ENCODE measurements at places on chromosomes 11 and 22.

DNA sequence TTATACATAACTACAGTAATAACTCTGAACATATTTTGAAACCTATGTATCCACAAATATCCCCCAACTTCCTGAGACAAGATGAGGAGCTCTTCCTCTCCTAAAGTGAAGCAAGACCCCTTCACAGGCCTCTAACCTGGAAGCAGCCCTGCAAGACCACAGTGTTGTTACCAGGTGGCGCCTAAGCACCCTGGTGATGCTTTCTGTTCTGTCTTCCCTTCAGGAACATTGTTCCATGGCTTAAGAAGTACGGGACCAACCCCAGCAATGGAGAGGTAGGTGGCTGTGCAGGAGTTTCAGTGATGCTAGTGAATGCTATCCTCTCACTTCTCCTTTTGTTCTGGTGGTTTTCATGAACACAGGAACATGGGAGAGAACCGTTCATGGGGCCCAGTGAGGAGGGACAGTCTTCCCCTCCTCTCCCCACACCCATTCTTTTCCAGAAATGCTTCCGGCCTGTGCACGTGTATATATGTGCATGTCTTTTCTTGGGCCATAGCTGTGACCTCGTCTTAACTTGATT, 6.4 kb downstream of the PPIL2 start:
- DNase-seq, result no peak

DNA sequence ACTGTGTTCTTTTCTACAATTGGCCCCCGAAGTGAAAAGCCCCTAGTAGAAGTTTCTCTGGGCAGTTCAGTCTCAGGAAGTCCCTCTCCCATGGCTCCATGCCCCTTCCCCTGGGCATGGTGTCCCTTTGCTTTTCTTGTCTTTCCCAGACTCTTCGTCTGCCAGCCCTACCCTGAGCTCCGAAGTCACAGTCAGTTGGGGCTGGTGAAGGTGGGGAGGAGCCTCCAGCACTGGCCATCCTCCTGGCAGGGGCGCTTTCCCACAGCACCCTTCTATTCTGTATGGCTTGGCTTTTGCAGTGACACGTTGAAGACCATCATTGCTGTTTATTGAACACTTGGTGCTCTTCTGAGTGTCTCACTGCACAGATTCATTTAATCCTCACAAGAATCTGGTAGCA, 195.1 kb upstream of the CADM1 start:
- no peak for DNase-seq

DNA sequence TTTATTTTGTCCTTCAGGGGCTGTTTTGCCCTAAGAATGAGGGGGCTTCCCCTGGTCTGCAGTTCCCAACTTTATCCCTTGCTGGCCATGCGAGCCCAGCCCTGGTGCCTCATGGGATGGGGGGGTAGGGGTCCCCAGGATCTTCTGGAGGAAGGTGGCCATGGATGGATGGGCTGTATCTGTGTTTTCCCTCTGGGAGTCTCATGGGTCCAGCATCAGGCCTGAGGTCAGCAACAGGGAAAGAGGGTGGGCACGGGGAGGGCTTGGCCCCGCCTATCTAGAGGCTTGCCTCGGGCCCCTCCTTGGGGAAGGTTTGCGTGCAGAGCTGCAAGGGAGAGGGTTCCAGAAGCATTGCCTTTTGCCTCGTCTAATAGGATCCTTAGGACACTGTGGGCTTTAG, 10.8 kb upstream of the ADORA2A start:
- no peak for DNase-seq

DNA sequence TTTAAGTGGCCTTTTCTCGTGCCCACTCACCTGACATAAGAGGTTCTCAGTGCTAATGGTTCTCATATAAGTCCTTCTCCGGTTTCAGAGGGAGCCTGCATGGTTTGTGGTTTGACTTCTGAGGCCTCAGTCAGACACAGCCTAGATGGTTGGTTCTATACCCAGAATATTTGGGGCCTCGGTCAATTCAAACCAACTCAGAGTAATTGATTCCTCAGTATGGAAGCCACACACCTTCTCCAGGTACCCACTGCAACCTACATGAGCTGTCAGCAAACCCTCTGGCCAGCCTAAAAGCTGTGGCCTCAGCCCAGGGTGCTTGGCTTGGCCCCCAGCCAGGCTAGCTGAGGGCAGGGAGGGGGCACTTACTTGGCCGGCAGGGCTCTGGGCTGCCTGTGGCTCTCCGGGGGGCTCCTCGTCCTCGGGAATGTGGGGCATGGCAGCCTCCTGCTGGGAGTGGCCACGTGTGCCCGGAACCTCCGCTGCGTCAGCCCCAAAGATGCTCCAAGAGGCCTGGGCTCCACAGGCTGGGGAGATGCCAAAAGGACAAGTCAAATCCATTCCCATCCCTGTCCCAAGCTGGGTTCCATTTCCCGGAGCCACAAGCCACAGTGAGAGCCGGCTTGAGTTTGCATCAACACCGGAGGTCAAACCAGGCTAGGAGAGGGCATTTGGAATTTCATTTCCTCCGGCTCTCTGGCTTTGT, 41.7 kb downstream of the IRAG1 start:
- no peak for DNase-seq

DNA sequence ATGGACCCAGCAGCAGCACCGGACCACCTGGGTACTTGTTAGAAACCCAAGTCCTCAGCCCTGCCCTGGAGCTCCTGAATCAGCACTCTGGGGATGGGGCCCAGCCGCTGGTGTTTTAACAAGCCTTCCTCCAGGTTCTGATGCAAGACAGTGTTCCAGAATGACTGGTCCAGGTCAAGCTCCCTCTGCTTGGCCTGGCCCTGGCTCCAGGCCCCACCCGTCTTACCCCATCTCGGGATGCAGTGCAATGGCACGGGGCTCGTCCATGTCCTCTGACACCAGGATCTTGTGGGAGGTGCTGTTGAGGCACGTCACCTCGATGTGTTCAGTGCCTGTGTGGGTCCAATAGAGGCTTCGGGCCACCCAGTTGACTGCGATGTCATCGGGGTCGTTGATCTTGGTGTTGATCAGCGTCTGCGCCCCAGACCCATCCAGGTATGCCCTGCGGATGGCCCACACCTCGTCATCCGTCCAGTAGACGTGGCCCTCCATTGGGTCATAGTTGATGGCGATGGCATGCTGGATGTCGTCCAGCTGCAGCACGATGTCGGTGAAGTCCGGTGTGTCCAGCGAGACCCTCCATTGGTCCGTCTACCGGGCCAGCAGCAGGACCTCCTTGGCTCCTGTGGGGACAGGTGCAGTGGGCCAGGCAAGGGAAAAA, 140.3 kb downstream of the CRYBB2 start:
- no peak for DNase-seq

- no peak for DNase-seq
Observed at GRCh38 chr11:41256041-41256440, 203.4 kb downstream of the LRRC4C start.

DNA sequence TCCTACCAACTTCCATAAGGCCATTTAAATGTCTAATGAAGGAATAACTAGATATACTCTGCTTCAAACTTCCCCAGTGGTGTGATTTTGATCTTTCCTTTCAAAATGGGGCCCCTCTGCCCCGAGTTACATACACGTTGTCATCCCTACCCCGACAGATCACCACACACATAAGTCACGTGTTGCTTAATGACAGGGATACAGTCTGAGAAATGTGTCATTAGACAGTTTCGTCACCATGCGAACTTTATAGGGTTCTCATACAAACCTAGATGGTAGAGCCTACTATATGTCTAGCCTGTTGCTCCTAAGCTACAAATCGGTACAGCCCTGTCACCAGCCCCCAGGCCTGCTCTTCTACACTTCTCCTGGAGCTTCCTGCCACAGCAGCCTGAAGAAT, 49.8 kb upstream of the SCUBE2 start:
- DNase-seq, result no peak

- DNase-seq, result no peak
Observed at GRCh38 chr22:42299586-42300258, 29.3 kb upstream of the TCF20 start.

Data from activated CD4-positive, CD25-positive, alpha-beta regulatory T cell treated with anti-CD3 and anti-CD28 coated beads, Interleukin-2, amount 50 U/mL, for 16 hours (primary cell).